A549 (cell line): ENCODE measurements at places on chromosomes 13 and 19.
A peak's percentile ranks its signal among the peaks of the same experiment; 100 is the strongest.

DNA sequence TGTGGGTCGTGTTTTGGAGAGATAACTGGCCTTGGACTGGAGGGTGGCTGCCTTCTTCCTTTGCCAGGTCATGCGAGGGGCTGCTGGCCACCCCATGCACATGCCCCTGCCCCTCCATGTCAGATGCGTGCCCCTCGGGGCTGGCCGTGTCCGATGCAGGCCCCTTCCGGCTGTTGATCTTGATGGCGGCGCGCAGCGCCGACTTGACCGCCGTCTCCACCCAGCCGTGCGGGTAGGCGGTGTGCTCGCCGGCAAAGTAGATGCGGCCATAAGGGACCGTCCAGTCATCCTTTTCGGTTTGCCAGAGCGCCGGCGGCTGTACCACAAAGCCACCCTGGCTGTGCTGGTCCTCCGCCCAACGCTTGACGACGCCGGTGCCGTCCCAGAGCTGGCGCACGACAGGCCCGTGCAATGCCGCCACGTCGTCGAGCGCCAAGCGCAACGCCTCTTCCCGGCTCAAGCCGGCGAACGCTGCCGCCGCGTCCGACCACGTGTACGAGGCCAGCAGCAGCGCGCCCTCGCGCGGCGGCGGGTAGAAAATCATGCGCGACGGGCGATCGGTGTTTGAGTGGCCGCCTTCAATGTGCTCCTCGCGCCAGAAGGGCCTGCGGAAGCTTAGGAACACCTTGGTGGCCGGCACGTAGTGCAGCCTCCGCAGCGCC is 6.9 kb downstream of the IL4I1 start:
- DNase-seq, result peak; percentile 94

GRCh38 chr13:87131611-87132010 is 539.6 kb upstream of the SLITRK5 start:
- DNase-seq, result no peak

DNA sequence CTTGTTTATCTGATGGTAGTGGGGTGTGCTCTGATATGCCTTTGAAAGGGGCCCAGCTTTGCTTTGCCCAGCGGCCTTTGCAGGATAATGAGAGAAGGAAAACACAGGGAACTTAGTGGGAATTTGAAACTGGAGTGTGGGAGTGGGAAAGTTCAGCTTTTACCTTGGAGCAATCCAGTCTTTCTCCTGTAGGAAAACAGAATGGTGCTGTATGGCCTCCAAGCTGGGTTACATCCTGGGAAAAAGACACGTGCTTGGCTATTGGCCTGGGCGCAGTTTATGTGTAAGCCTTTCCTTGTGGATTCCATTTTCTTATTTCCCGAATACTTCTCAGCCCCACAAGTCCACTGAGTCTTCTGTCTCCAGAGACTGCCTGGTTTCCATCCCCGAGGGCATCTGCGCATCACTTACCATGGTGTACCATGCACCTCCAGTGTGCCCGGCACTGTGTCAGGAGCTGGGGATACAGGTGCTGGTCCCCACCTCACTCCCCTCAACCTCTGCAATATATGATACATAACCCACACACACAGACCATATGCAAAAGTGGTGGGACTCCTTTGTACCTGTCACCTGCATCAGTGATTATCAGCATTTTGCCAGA is 31.5 kb downstream of the ACTN4 start:
- no peak for DNase-seq

DNA sequence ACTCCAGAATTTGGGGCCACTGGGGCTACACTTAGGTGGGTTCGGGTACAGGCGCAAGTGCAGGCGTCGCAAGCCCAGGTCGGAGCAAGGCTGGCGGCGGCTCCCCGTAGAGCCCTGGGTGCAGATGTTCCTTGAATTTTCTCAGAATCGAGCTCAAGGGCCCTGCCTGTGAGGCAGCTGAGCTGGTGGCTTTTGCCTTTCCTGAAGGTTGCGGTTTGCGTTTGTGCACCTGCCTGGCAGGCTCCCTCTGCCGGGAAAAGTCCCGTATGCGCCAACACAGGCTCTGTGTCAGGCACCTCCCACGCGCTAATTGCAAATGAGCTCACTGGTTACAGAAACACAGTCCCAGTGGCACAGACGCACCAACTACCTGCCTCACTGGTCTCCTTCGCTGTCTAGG is 5.9 kb downstream of the DOHH start:
- no peak for DNase-seq

DNA sequence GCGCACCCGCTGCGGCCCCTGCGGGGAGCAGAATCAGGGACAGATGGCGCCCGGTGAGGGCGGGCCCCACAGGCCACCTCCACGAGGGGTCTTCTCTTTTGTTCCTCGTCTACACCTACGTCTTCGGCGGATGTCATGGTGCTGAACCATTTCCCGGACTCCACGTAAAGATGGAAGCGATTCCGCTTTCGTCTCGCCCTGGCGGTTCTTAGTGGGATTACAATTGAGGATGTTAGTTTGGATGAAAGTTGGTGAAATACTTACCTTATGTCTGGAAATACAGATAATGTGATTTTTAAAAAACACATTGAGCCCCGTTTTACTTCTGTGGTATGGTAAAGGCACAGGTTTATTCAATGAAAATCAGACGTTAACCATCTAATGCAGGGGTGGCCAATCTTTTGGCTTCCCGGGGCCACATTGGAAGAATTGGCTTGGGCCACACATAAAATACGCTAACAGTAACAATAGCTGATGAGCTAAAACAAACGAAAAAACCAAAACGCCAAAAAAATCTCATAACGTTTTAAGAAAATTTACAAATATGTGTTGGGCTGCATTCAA is 1.4 kb upstream of the ZMYM5 start:
- peak; percentile 55 for DNase-seq

DNA sequence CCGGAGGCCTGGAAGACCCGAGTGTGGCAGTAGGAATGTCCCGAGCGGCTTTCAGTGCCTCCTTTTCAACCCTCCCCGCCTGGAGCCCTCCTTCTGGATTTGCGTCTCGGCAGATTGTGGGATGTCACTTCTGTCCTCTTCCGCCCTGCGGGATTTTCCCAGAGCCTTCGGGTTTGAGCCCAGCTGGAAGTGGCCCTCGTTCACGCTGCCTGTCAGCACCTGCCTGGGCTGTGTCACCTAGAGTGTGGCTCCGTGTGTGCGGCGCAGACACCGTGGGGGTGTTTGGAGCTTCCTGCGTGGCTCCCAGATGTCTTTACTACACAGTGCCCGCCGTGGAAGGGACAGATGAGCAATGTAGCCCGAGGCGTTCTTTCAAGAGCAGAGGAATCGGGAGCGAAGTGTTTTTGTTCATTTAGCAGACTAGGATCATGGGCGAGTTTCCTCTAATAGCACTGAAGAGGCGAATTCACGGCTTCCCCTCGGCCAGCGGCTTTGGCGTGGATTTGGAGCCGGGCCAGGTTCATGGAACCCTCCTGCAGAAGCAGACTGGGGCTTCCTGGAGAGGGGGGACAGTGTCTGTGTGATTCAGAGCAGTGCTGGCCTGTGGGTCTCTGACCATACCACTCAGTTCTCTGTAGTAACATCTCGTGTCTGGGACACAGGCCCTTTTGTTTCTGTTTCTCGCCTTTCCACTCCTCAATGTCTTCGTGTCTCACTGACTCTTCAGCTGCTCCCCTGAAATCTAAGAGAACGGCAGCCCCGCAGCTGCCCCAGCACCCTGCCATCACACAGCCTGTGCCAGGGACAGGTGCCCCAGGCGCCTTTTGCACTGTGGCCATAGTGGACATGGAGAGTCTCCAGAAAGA is 68.0 kb downstream of the KDM4B start:
- DNase-seq, result no peak

GRCh38 chr19:14559916-14560775 is 11.7 kb downstream of the NDUFB7 start:
- DNase-seq, result no peak

DNA sequence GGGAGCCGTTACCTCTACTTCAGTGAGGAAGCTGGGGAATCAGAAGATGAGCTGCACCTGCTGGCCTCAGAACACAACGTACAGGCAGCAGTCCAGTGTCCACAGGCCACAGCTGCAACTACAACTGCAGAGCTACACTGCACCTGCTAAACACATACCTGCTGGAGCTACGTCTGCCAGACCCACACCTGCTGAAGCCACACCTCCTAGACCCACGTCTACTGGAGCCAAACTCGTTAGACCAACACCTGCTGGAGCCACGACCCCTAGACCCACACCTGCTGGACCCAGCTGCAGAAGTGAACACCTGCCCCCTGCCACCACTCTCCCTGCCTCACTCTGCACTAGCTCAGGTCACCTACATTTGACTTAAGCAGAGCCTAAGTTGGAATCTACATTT is 169.9 kb downstream of the USP12 start:
- no peak for DNase-seq

DNA sequence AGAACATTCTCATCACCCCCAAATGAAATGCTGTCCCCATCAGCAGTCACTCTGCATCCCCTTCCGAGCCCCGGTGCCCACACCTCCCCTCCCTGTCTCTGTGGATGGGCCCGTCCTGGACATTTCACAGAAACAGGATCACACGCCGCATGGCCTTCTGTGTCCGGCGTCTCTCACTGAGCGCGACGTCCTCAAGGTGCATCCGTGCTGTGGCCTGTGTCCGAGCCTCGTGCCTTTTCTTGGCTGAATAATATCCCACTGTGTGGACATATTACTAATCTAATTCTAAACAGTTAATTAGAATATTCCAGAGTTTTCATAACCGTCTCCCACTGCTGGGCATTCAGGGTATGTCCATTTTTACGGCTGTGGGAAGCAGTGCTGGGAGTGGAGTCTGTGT is 8.7 kb downstream of the NDUFS7 start:
- DNase-seq, result no peak

GRCh38 chr19:33385956-33386355 is 12.4 kb downstream of the CEBPG start:
- DNase-seq, result no peak

DNA sequence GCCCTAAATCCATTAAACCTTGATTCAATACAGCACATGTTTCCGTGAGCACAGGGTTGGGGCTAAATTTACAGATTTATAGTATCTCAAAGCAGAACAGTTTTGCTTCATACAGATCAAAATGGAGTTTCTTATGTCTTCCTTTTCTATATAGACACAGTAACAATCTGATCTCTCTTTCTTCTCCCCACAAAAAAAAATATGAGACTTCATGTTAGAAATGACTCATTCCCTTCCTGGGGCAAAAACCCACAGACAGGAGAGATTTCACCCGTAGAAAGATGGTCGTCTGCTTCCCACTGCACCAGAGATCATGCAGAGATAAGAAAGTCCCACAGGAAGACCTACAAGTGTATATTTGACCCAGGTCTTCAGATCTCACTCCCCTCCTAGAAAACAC is 7.7 kb upstream of the ZNF611 start:
- no peak for DNase-seq

- DNase-seq, result no peak
Measured at GRCh38 chr13:112748947-112749735, 59.3 kb downstream of the ATP11A start.

- DNase-seq, result no peak
Measured at GRCh38 chr13:58547419-58547818, 915.9 kb downstream of the PCDH17 start.

DNA sequence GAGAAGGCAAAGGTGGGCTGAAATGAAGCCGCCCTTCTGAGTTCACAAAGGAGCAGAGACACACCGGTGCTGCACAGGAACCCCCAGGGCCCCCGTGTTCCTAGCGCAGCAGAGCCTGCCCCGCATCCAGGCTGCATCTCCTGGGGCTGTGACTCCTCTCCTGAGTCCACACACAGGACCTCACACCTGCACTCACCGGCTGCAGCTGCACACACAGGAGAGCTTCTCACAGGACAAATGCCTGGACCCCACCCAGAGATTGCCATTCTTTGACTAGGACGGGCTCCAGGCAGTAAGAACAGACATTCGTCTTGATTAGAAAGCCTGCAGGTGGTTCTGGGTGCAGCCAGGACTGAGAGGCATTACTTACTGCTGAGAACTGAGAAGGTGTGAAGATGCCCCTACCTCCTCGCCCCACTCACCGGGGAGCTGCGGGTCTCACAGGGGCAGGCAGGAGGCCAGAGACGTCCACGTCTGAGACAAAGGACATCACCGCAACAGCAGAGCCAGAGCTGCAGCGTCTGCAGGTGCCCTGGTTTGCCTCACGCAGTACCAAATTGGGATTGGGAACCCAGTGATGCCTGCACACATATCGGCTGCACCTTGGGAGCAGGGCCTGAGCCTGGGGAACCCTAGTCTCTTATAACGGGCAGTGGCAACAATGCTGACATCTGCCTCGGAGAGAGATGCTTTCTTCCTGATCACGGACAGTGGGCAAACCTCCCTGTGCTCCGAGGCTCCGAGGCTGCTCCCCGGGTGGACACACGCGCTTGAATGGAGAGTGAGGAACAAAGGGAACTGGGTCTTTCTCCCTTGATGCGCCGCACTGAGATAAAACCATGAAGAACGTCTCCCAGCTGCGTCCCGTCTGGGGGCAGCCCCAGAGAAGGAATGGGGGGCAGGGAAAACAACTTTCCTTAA is 50.4 kb downstream of the RASA3 start:
- no peak for DNase-seq

GRCh38 chr19:21492947-21493906 is 12.2 kb upstream of the ZNF429 start:
- no peak for DNase-seq

DNA sequence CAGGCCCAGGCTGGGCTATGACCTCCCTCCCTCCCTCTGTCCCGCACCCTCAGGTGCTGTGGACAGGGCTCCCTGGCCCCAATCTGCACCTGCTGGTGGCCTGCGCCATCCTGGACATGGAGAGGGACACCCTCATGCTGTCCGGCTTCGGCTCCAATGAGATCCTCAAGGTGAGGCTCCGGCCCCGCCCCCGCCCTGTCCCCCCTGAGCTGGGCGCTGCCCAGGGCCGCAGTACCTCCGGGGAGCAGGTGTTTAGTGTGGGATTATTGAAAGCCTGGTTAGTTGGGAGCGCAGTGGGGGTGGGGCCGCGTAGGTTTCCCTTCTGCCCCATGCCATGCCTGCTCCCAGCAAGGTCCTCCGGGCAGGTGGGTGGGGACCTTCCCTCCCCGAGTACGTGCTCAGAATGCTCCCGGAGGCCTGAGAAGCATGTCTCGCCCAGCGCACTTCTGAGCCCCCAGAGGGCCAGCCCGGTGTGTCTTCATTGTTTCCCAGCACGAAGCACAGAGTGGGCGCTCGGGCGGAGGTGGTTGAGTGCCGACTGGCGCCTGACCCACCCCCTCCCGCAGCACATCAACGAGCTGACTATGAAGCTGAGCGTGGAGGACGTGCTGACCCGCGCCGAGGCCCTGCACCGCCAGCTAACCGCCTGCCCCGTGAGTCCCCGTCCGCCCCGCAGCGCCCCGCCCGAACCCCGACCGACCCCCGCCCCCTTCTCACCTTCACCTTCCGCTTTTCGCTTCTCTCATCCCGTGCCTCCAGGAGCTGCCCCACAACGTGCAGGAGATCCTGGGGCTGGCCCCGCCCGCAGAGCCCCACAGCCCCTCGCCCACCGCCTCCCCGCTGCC is 8.8 kb downstream of the IL4I1 start:
- DNase-seq, result no peak

DNA sequence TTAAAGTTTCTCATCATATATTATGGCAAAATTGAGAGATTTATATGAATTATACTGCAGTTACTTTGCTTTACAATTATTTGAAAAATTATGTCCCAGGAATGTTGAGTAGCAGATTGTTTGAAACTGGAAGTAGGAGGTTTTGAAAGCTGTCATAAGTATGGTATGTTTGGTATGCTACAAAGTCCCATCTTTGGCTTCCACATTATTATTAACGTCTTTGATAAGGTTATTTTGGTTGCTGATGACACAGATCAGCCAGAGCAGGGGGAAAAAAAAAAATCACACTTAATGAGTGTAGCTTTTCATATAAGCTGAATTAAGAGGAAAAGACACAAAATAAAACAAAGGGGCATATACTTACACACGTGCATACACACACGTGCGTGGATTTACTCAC is 130.1 kb downstream of the SLITRK1 start:
- DNase-seq, result peak; percentile 11
